ENCODE measurements at places on chromosomes 16 and 17.

GRCh38 chr17:30393911-30394867, 15.5 kb downstream of the CPD start:
- DNase-seq = no peak

DNA sequence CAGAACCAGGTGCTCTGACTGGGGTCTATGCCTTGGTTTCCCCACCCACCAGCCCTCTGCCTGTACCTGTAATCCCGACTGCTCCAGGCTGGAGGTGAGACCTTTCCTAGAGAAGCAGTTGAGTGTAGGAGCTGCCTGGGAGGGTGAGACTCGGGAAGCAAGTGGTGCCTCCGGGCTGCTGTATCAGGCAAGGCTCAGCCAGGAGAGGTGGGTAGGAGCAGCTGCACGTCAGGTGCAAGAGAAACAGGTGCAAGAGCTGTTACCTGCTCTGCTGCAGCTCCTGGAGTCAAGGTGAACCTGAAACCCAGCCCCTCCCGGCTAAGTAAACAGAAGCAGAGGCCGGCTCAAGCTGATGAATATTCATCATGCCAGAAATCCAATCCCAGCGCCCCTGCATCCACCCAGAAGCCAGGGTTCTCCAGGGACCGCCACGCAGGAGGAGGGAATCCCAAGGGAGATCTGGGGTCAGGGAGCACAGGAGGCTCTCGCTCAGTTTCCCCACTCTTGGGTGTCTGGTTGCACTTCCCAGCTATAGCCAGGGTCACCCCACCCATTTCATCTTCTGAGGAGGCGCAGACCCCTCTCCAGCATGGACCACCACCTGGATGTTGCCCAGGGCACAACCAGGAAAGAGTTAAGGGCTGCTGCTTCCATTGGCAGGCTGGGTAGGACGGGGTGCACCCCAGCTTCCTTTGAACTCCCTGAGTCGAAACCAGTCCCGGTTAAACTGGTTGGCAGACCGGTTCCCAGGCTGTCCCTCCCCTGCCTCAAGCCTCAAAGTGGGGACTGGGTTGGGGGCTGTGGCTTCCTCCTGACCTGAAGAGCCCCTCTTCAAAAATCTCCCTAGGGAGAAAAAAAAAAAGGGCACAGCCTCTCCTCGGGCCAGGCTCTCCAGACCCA, at the start of gene PRR15L:
TSS of gene PRR15L (minus strand) at position 293 of the 900 bp plus-strand sequence. CDS start 4,649 bp downstream, outside the sequence.
- peak; percentile 87 for DNase-seq

- no peak for DNase-seq
These were observed 8.1 kb downstream of the ZZEF1 start for GRCh38 chr17:4134721-4135120.

GRCh38 chr17:78935419-78936323, 10.5 kb upstream of the TIMP2 start:
- no peak for DNase-seq

GRCh38 chr16:31876951-31877828, 3.6 kb downstream of the ZNF267 start:
- no peak for DNase-seq

DNA sequence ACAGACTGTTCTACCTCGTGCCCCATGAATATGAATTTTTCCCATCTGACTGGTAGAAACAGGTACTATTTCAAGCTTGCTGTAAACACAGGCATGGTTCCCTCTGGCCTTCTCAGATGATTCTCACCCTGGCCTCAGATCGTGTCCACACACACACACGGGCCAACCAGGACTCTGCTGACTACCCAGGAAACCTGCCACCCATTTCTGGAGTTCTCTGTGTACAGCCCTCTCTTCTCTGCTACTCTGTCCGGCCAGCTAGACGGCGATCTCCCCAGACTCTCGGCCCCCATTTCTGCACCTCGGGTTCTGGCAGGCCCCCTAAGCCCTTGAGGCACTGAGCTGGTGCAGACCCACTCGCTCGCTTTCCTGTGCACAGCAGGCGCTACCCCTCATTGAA, 31.2 kb downstream of the RPA1 start:
- DNase-seq = no peak

- DNase-seq = peak; percentile 65
These were observed 14.9 kb upstream of the C16orf54 start for GRCh38 chr16:29760567-29761279.

DNA sequence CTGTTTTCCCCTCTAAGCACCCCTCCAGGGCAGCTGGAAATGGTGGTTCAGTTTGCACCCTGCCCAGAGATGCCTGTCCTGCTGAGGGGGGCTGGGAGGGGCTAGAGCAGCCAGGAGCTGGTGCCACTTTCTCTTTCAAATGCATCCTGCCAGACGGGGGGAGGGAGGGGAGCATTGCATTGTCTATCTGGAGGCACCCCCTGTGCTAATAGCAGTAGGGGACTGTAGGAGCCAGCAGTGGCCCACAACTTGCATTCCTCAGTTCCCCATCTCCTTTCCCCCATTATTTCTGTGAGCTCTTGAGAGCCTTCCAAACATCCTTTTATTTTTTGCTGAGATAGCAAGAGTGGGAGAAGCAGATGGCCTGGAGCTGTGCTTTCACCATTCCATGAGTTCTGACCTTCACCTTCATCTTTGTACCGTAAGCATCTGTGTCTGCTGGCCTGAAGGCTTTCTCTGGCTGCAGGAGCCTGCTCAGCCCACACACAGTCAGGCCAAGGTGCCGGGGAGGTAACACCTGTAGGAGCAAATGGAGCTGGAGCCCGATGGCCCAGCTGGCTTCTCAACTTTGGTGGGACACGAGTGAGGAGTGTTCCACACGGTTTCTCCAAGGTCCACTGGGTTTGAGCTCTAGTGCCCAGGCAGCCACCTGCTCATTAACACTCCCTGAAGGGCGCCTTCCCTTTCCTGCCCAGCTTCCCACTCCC, 5.2 kb downstream of the WFDC1 start:
- no peak for DNase-seq

- DNase-seq = no peak
These were observed 9.3 kb downstream of the CORO6 start for GRCh38 chr17:29613352-29613837.

DNA sequence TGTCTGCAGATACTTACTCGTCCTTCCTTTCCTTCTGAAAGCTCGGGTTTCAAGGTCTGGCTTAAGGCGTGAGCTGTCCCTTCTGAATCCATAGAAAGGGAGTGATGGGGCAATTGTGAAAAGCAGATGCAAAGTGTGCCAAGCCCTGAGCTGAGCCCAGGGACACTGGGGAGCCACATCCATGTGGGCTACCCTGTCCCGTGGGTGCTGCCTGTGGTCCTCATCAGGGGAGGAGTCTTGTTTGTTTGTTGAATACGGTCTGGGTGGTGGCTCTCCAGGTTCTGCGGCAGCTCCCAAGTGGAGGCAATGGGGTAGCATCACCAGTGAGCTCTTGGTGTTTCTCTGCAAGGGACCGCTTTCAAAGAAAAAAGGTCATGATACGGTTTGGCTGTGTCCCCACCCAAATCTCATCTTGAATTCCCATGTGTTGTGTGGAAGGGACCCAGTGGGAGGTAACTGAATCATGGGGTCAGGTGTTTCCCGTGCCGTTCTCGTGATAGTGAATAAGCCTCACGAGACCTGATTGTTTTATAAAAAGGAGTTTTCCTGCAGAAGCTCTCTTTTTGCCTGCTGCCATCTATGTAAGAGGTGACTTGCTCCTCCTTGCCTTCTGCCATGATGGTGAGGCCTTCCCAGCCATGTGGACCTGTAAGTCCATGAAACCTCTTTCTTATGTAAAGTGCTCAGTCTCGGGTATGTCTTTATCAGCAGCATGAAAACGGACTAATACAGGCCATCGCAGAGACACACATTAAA, 1.0 kb upstream of the ALG1 start:
- no peak for DNase-seq

- DNase-seq = peak; percentile 21
These were observed 215.7 kb upstream of the CIBAR2 start for GRCh38 chr16:85327731-85328675.

DNA sequence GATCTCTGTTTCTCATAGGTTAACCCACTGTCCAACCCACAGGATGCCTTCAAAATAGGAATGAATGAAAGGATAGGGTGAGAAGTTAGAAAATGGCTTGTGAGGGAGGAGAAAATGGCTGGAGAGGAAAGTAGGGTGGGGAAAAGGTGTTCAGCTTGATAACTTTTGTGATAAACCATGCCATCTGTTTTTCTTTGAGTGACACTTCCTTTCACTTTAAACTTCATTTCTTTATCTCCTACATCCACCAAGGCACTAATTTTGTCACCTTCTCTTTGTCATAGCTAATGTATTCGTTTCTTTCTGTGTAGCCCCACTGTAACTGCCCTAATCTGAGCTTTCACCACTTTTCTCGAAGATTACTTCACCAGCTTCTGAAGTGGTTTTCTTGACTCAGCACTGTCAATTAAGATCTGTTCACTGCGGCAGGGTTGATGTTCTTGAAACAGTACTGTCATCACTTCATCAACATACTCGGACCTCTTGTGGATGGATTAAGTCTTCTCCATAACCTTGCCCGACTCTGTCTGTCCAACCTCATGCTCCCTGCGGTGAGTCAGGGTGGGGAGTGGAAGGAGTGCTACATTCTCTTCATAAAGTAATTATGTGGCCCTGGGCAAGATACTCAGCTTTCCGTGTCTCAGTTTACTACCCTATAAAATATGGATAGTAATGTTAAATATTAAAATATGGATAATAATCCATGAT, 5.5 kb upstream of the KRT10 start:
- no peak for DNase-seq

- DNase-seq = no peak
These were observed 10.4 kb downstream of the KPNB1 start for GRCh38 chr17:47660064-47660492.

DNA sequence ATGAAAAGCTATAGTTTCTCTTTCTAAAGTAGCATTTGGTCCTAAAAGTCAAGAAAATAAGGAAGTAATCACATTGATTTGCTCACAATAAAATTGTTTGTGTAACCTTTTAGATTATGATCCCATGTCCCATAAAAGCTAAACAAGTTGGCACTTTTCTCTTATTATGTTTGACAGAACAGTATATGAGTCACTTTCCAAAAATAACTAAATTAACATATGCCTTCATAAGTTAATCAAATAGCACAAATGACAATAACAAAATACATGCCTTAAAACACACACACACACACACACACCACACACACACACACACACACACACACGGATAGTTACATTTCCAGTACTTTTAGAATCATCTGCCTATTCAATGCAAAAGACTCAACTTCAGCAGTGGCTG, 2.8 kb downstream of the MED13 start:
- no peak for DNase-seq

DNA sequence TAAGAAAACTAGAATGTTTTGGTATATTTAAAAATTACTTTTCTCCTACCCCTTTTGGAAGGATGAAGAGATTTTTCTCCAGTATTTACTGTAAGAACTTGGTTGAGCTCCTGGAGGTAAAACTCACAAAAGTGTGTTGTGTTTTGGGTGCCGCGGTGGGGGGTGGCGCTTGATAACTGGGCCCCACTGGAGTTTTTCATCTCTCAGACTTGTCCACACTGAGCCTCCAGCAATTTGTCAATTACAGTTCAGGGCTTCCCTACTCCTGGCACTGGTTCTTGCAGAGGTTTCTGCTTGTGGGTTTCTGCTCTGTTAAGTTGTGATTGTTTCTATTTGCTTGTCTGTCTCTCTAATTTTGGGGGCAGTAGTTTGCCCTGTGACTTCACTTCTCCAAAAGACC, 40.0 kb downstream of the WIPI1 start:
- DNase-seq = no peak

- no peak for DNase-seq
These were observed 66.1 kb upstream of the HS3ST4 start for GRCh38 chr16:25625620-25626019.

GRCh38 chr16:73214825-73215677, 167.1 kb upstream of the ZFHX3 start:
- DNase-seq = no peak

- DNase-seq = no peak
These were observed 70.6 kb downstream of the IRF8 start for GRCh38 chr16:85969591-85969990.

GRCh38 chr17:75821552-75821951, 22.7 kb downstream of the UNC13D start:
- no peak for DNase-seq

Measured in NCI-H2029 (cell line).